GM13976 (cell line): ENCODE measurements at places on chromosomes 7 and 10.

- DNase-seq: no peak
Measured at GRCh38 chr10:85317827-85318226, 989.4 kb downstream of the CCSER2 start.

DNA sequence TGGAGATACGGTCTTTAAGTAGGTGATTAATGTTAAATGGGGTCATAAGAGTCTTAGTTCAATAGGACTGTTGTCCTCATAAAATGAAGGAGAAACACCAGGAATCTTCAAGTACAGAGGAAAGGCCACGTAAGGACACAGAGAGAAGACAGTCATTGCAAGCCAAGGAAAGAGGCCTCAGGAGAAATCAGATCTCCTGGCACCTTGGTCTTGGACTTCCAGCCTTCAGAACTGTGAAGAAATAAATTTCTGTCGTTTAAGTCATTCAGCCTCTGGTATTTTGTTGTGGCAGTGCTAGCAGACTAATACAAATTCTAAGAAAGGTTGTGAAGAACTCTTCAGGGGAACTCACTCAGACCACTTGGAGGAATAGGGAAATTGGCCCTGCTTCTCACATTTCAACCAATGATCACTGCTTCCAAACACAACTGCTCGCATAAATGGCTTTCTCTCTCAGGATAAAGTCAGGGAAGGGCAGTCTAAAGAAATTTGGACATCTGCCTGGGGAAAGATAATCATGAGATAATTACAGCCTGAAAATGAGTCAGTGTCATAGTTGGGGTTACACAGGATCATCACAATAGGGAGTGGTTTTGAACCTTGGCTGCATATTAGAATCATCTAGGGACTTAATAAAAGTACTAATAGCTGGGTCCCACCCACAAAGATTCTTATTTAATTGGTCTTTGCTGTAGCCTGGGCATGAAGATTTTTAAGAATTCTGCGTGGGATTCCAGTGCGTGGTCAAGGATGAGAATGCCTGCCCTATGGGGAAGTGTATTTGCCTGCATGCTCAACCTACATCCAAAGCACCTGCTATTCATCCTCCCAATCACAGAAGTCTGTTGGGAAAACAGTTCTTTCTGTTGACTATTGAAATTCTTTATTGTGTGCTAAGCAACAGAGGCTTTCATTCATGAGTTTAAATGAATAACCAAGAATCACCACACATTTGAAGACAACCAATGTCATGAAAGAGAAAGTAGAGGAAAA is 310.6 kb upstream of the PLXDC2 start:
- DNase-seq: no peak

DNA sequence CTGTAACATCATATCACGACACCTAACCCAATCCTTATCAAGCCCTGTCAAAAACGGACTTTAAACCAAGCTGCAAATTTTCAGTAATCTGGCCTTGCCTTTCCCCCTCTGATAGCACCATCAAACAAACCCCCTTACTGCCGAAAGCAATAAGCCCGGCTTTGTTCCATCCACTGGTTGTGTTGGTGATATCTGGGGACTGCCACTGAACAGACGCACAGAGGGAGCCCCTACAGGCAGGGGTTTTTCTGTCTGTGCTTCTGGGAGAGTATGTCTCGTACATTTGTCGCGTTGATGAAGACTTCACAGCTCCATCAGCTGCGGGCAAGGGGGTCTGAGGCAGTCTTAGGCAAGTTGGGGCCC is 550 bp upstream of the PLAU start:
- DNase-seq: peak; percentile 54

DNA sequence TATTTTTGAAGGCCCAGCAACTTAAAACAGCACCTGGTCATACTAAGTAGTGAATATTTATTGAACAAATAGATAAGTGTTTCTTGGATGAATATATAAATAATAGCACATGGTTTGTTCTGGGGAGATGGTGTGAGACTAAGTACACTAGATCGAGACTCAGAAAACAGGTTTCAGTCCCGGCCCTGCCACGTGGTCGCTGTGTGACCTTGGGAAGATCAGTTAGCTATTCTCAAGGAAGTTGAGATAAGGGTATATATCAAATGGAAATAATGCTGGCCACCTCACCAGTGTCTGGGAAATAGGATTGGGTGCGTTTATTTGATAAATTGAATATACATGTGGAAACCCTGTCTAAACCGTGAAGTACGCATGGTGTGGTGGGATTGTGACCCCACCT is 354.6 kb downstream of the SDK1 start:
- DNase-seq: no peak

DNA sequence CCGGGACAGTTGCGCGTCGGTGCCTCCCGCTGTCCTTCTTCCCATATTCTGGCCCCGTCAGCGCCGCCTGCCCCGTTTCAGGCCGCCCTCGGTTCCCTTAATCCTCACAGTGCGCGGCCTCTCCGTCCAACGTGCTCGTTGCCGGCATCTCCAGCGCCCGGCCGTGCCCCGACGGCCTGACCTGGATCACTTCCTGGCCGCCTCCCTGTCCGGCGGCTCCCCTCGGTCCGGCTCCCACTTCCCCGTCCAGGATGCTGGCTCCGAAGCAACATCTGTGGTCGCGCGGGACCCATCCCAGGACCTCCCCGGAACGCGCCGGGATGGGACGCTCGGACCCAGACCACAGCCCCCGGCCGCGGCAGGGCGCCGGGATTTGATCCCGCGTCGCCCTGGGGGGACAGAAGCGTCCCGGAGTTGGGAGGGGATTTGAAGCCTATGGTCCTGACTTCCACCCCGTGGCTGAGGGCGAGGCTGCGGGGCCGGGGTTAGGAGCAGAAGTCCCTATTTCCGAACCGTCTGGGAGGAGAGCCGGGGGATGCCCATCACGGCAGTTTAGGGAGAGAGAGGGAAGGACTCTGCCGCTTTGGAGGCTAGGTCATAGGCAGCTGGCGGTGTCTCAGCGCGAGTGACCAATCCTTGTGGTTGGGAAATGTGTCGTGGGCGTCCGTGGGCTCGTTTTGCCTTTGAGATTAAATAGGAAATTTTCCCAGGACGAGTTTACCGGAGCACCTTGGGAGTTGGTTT is 53.8 kb downstream of the KCTD7 start:
- DNase-seq: peak; percentile 62

DNA sequence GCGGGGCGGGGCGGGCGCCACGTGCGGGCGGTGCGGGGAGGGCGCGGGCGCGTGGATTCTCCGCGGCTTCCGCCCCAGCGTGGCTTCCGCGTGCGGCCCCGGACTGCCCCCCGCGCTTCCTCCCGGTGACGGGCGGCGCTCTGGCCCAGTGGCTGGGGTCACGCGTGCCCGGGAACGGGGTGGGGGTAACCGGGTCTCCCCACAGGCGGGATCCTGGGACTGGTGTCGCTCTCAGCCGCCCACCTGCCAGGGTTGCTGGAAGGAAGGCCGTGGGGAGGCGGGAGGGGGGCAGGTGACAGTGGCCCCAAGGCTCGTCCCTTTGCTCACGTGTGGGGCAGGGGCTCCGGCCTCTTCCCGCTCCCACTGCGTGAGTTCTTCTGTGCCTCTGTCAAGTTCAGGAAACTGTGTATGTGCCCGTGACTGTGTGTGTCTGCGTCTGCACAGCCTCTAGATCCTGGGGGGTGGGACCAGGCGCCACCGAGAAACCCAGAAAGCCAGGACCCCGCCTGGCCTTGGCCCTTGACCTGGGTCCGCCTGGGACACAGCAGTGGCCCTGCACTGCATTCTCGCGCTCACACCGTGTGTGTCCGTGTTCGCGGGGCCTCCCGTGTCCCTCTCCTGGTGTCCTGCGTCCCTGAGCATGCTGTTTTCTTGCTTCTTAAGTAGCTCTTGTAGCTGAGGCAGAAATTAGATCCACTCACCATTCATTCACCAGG is 919 bp downstream of the MAFK start:
- DNase-seq: no peak

GRCh38 chr10:11387551-11388222 is 223.8 kb downstream of the USP6NL start:
- no peak for DNase-seq

DNA sequence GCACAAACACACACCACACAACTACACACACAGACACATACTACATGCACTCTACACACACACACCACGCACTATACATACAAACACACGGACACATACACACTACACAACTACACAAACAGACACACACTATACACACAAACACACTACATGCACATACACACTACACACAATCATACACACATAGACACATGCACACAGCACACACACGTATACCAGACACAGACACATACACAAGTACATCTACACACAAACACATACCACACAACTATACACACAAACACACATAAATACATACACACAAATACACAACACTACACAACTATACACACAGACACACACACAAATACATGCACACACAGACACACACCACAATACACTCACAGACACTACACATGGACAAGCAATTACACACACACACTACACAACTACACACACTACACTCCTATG is 4.6 kb downstream of the GPR15LG start:
- DNase-seq: no peak

DNA sequence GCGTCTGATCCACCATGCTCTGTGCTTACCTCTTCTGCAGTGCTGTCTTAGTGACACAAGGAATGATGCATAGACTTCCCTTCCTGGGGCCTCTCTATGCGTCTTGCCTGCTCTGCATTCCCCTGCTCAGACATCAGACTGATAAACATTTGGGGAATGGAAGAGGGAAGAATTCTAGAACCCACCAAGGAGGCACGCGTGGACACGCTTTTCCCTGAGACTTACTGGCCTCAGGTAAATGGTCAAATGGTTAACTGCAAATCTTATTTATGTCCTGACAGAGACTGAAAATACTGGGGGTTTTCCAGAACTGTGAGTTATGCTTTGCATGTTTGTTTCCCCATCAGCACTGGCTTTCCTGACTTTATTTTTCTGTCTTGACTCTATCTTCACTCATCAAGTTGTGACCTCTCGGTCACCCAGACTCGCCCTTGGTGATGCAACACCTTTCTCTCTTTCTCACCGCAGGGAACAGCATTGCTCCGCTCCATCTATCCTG is 285.9 kb upstream of the FZD8 start:
- no peak for DNase-seq

GRCh38 chr10:106560925-106561640 is 603.4 kb downstream of the SORCS1 start:
- DNase-seq: no peak
